ENCODE measurements at places on chromosomes 1 and 21. TPM values are rescaled to one million over a fixed set of nuclear protein-coding genes. Genes with fewer than 3 reads are reported as not detected.

ERICH3 gene
- not detected for total RNA-seq

ZNF644 gene
- total RNA-seq, result 11.4 TPM

PADI4 gene
- not detected for total RNA-seq

RGS4 gene
- not detected for total RNA-seq

DNAJC28 gene
- total RNA-seq, result 0.10 TPM

COPA gene
- 74.5 TPM for total RNA-seq

RORC gene
- not detected for total RNA-seq

PDPN gene
- total RNA-seq, result not detected

SLC22A15 gene
- 0.49 TPM for total RNA-seq

DCST2 gene
- total RNA-seq, result not detected

SELL gene
- total RNA-seq, result 0.28 TPM

SAMD11 gene
- total RNA-seq, result 14.4 TPM

TDRD5 gene
- not detected for total RNA-seq

ATP6V1G3 gene
- total RNA-seq, result not detected

NKAIN1 gene
- total RNA-seq, result 0.98 TPM

NCF2 gene
- total RNA-seq, result 2.3 TPM
